ENCODE measurements at places on chromosomes 3 and 15.

GRCh38 chr3:48678566-48679380, 6.9 kb downstream of the NCKIPSD start:
- no peak for DNase-seq

GRCh38 chr3:126131881-126132750, 48.2 kb upstream of the SLC41A3 start:
- no peak for DNase-seq

GRCh38 chr15:93882141-93882540, 349.2 kb upstream of the MCTP2 start:
- no peak for DNase-seq

GRCh38 chr15:89113296-89114024, 25.2 kb downstream of the ABHD2 start:
- DNase-seq, result no peak

DNA sequence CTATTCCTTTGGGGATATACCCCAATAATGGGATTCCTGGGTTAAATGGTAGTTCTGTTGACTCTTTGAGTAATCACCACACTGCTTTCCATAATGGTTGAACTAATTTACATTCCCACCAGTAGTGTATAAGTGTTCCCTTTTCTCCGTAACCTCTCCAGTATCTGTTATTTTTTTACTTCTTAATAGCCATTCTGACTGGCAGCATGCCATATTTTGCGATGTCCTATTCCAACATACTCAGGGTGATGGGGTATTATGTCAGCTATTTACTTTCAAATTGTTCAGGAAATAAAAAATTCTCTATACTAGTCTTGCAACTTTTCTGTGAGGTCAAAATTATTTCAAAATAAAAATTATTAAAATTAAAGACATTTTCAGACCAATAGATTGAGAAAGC, 9.1 kb upstream of the PARP14 start:
- DNase-seq, result no peak

- no peak for DNase-seq
Observed at GRCh38 chr3:63278171-63279004, at the start of gene SYNPR. SYNPR (plus strand) TSS chr3:63278308.

DNA sequence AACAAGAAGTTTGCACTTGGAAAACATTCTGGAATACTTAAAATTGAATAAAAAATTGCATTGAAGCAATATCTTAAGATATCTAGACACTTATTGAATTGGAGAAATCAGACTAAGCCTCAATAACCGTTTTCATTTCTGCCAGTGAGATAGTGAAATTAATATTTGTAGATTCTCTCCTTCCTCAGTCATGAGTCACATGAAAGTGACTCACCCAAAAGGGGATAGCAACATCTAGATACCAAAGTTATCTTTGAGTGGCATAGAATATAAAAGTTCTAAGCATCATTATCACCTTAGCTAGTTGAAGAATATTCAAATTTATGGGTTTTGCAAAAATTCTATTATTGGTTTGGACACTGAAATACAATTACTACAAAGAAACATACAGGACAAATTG, 614.8 kb upstream of the ZNF717 start:
- no peak for DNase-seq

DNA sequence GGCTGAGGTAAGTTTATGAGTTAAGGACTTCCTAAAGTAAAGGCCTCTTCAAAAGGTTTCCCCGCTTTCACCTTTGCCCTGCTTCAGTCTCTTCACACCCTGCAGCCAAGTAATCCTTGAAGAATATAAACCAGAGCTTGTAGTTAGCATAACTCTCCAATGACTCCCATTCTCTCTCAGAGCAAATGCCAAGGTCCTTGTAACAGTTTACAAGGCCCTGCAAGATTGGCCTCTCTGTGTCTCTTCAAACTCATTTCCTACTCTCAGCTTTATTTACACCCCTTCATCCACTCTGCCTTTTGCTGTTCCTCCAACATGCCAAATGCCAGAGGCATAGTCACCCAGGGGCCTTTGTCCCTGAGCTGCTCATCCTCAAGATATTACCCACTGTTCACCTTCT, 60.5 kb upstream of the MME start:
- no peak for DNase-seq

Data from stimulated activated CD4-positive, alpha-beta T cell treated with anti-CD3 and anti-CD28 coated beads, Interleukin-2, amount 100 ng/mL, for 24 hours (primary cell).